HFF-Myc (cell line): ENCODE measurements at places on chromosomes 11 and 22.
A peak's percentile ranks its signal among the peaks of the same experiment; 100 is the strongest.

GRCh38 chr11:34274712-34275398, 83.0 kb downstream of the ABTB2 start:
- peak; percentile 97 for DNase-seq

GRCh38 chr11:9206496-9206895, 58.7 kb downstream of the DENND5A start:
- DNase-seq: no peak

GRCh38 chr11:1225386-1226225, 2.7 kb downstream of the MUC5B start:
- no peak for DNase-seq

DNA sequence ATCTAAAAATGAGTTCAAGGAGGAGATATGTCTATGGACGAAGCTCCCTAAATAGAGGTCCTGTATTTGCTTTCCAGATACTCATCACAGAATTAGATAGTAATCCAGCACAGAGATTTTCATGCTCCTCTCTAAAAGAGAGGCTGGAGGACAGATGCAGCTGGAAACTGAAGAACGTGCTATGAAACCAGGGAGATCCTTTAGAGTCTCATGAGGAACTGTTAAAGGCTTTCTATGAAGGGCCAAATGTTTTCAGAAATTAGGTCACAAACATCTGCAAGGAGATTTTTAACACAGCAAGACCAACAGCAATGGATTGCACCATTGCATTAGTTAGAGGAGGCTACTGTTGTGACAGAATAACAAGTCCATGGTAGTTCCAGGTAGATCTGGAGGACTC, 95.6 kb upstream of the ARHGAP20 start:
- DNase-seq: no peak

DNA sequence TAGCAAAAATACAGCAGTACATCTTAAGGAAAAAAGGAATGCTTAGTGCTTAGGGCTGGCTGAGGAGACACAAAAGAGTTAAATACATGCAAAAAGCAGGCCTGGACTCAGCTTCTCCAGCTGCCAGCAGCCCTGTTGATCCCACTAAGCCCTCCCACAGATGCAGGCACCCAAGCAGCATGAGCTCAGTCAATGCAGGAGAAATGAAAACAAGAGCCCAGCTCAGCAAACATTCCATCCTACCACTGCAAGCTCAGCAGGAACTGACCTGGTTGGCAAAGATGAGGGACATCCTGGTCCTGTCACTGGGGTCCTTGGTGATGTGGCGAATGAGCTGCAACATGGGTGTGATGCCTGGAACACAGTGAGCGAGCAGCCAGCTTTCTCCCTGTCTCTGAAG, 5.8 kb downstream of the CYB5R2 start:
- DNase-seq: no peak

DNA sequence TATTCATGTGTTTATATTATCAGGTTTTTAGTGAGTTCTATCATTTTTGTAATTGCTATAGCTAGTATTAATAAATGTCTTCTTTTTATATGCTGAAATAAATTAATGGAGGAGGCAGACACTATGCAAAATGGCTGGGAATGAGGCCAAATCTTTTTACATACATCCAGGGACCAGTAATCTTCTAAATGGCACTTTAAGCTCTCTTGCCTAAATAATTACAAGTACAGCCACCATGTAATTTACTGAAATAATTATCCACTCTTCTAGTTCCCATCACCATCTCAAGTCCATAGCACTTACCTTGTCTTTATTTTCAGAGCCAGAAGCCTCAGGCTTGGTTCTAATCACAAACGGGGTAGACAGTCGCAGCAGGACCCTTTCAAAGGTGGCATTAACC, 79.1 kb downstream of the GUCY1A2 start:
- DNase-seq: no peak

GRCh38 chr11:73204711-73205121, 13.4 kb upstream of the P2RY2 start:
- DNase-seq: no peak

DNA sequence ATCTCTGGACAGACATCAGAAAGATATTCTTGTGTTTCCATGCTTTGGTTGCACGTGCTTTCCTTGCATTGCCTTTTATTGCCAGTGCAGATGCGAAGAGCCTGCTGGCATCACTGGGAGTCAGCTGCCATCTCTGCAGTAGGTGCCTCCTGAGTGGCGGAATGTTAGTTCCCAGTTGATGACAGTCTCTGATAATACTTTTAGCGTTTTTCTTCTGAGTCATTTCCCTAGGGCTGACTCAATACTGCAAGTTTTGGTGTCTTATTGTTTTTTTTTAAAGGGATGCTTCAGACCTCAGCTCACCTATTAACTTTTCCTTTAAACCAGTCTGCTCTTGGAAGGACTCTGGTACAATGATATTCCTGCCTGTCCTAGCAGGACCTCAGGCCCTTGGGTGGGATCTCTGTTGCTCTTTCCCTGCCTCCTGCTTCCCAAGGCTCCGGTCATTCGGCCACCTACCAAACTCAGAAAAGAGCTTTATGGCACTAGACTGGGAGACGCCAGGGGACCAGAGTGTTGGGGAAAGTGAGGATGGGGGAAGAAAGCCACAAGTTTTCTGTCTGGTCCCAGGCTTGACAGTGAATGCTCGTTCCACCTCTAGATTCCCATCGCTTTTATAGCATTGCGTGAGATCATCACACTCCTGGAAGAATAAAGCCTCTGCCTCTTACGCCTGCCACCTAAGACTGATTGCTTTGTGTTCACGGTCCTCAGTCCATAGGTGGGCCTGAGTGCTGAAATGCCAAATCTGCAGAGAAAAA, 308.7 kb downstream of the DDX10 start:
- peak; percentile 62 for DNase-seq

DNA sequence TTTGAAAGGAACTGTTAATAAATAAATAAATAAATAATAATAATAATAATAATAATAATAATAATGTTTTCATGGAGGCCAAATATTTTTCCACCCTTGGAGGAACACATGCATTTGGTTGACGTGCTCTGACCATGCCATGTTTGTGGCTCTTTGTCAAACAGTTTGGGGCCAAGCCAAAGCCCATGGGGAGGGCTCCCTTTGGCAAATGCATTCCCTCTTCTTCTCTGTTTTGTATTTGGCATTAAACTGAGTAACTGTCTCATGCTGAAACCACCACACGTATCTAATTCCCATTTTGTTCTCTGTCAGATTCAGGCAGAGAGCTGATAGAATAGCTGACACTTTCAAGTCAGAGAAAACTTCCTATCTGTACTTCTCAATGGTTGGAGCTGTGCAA, 68.6 kb upstream of the PAX6 start:
- no peak for DNase-seq

DNA sequence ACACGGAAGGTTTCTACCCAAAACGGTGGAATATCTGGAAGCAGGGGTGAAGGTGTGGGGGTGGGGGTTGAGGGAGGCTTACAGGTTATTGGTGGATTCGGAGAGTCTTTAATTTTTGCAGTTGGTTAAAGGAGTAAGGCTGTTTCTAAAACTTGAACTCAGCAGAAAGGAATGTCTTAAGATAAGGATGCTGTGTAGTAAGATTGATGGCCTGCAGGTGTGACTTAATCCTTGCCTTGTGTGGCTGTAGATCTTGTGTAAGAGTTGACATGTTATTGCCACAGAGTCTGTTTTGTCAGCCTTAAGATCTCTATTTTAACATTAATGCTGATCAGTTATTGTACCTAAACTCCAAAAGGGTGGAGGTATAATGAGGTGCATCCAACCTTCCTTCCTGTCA, 16.4 kb upstream of the OR6M1 start:
- no peak for DNase-seq

DNA sequence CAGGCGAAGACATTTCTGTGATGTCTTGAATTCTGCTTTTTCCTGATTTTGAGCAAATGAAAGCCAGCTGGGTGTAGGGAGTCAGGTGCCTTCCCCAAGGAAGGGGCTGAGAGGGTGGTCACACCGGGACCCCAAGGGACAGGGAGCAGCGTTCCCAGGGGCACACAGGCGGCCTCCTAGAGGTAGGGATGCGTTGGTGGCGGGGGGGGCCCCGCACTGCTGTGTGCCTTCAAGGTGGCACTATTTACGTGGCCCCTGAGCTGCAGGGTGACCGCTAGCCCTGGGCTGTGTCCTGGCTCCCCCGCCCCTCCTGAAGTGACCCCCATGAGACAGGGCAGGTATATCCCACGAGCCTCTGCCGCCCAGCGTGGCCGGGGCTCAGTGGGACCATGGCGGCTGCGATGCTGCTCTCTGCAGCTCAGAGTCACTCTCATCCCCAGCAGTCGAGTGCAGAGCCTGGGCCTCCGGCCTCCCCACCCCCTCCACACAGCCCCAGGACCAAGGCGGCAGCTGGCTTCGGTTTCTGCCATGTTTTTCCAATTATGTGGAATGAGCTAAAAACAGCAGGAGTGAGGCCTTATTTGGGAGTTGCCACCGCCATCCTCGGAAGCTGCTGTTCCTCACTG, 60.9 kb downstream of the LRP5 start:
- DNase-seq: peak; percentile 83

- peak; percentile 76 for DNase-seq
Observed at GRCh38 chr11:58524232-58525036, 16.5 kb upstream of the OR5B21 start.

GRCh38 chr11:116776522-116776984, 3.8 kb upstream of the BUD13 start:
- DNase-seq: no peak

DNA sequence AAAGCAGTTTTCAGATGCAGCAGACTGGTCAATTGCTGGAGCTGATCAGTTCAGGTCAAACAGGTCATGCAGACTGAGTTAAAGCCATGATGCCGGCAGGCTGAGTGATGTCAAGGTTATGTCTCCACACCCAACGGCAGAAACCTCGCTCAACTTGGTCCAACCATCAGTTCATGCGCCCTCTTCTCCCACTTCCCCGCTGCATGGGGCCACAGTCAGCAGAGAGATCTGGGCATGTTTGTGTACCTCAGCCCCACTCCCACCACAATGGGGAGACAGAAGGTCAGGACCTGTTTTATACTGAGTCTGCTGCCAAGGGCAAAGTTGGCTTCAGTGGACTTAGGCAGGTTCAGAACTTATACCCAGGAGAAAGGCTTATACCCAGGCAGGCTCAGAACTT, 118.7 kb downstream of the TRIM29 start:
- no peak for DNase-seq

DNA sequence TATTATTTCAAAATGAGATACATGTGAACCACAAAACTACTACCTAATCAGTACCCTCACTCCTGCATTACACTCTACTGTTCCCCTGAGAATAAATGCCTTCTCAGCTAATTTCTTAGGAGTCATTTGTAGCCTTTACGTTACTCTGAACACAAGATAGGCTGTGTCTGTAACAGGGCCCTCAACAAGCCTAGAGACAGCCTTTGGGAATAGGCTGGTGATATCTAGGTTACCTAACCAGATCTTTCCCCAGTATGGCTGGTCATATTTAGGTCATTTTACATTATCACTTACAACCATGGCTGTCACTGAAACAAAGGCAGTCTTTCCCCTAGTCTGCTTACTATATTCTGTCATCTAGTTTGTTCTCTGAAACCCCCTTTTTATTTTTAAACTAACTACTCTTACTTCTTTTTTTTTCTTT, 14.2 kb downstream of the ATM start:
- no peak for DNase-seq

GRCh38 chr22:26985931-26986782, 328.8 kb downstream of the MIAT start:
- DNase-seq: no peak

GRCh38 chr11:32584921-32585320, 1.3 kb downstream of the EIF3M start:
- no peak for DNase-seq

DNA sequence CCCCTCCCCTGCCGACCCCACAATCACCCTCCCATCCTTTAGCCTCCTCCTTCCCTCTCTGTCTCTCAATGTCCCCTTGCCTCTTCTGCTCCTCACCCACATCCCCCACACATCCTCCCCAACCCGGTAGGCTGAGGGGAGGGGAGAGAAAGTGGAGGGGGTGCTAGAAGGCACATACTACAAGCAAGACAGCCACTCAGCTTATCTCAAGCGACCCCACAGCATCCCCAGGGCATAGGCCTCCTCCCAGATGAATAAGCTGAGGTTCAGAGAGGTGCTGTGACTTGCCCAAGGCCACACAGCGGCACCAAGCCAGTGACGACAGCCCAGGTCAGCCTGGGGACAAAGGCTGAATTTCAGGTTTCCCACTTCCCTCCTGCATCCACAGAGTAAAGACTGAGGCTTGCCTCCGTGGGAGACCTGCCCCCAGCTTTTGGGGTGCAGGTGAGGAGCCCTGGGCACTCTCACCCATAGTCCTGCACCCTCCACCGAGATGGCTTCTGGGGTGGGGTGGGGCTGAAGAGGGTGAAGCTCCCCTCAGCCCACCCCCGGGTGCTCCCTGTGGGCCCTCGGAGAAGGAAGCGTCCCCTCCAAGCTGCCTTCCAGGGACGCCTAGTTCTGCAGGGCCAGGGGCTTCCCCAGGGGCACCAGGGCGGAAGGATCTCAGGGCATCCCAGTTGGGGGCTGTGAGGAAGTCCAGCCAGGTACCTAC, 511 bp downstream of the RAC2 start:
- DNase-seq: no peak

- no peak for DNase-seq
Observed at GRCh38 chr11:13336246-13336878, 58.8 kb downstream of the BMAL1 start.

DNA sequence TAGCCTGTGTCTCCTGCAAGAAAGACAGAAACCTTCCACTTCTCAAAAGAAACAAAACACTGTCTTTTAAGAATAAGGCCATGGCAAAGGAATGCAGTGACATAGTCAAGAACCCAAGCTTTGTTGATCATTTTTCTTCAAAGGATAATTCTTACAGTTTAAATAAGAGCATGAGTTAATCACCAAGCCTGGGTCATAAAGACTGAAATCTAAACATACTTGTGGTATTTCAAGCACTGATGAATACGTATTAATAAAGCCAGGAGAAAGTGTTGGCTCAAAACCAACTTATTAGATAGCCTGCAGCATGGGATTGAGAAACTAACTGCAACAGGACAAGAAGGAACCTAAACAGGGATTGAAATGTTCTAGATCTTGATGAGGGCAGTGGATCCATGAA, 143.3 kb upstream of the MTNR1B start:
- no peak for DNase-seq

DNA sequence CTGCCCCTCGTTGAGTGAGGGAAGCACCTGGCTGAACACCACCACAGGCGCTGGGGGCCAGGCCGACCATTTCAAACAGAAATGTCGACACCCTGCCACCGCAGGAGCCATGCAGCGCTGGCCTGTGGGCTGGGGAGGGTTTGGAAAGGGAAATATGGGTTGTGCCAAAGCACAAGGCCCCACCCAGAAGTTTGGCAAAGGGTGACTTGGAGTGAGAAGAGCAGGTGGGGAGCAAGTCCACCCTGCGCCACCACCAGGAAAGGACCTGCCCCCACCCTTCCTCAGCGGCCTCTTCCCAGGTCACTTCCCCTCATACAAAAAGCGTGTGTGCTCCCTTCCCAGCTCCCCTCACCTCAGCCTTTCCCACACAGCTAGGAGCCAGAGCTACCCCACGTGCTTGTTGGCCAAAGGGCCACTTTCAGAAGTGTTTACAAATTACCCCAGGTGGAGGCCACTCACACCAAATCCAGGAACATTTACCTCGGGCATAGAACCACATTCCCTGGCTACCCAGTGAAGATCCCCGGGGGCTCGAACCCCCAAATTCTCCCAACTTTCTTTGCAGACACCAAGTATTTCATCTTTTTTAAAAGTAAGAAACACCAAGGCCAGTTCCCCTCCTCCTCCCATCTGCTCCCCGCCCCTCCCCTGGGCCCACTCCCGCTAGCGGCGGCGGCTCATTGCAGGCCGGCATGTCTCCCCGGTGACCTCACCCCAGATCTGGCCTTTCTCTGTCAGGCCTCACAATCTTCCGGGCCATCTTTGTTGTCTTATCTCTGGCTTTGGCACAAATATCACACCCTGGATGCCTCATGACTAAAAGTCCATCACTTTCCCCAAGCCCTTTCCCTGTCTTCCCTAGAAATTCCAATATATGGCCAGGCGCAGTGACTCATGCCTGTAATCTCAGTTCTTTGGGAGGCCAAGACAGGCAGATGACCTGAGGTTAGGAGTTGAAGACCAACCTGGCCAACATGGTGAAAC, 20.5 kb upstream of the SCGB1A1 start:
- no peak for DNase-seq
